SW 1271 (cell line): ENCODE measurements at places on chromosomes 12 and 14.

DNA sequence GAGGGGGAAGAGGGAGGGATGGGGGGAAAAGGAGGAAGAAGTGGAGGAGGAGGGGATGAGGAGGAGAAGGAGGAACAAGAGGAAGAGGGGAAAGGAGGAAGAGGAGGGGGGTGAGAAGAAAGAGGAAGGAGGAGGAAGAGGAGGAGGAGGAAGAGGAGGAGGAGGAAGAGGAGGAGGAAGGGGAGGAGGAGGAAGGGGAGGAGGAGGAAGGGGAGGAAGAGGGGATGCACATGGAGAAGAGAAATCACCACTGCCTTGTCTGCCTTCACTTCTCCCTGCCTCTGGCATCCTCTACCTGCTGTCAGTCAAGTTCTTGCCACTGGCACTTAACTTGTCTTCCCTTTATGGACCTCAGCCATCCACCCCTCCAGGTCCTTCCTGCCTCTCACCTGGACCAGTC lies 59.9 kb downstream of the TTC9 start:
- no peak for DNase-seq

GRCh38 chr12:12612358-12612757 lies 682 bp downstream of the CREBL2 start:
- DNase-seq: peak; percentile 75

GRCh38 chr14:69441948-69442347 lies 42.6 kb upstream of the PLEKHD1 start:
- DNase-seq: no peak

- no peak for DNase-seq
These were observed 13.5 kb downstream of the GPR84 start for GRCh38 chr12:54350743-54351142.

DNA sequence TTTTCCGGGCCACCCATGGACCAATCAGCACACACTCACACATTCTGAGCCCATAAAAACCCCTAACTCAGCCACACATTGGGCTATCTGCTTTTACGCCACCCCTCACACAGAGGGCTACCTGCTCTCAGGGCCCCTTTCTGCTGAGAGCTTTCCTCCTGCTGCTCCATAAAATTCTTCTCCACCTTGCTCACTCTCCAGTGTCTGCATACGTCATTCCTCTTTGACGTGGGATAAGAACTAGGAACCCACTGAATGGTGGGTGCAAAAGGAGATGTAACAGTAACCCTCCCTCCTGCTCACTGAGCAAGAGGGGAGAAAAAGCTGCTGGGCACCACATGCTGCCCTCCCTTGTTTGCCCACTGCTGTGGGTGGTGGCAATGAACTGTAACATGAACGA lies 596.7 kb upstream of the TMEM132C start:
- DNase-seq: no peak

- no peak for DNase-seq
These were observed 349.5 kb downstream of the GXYLT1 start for GRCh38 chr12:41795051-41795600.

GRCh38 chr12:112947314-112947713 lies 9.0 kb downstream of the OAS3 start:
- no peak for DNase-seq

DNA sequence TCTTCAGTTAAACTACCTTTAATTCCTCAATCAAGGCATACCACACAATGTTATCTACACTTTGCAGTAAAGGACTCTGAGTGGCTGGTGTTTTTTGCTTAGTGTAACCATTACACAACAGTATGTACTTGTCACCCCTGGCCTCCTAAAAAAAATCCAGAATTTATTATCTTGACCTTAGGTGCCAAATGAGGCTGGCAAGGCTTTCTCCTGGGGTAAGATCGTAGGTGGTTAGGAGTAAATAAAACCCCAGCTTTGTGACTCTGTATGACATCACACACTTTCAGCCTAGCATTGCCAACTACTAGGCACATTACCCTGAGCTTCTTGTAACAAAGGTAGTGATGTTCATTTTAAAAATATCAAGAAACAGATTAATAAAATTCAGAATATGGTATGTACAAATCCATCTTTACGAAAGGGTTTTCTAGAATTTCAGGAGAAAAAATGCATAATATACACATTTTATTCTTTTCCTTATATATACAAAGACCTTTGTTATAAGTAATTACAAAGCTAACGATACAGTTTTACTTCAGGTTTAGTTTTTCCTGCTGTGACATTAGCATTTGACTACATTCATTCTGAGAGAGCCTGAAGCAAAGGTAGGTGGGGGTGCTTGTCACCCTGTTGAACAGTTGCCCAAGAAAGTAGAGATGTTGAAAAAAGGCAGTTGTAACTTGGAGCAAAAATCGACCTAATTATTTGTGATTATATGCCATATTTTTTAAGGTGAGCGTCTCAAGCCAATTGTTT lies 13.5 kb downstream of the TCL1A start:
- no peak for DNase-seq

DNA sequence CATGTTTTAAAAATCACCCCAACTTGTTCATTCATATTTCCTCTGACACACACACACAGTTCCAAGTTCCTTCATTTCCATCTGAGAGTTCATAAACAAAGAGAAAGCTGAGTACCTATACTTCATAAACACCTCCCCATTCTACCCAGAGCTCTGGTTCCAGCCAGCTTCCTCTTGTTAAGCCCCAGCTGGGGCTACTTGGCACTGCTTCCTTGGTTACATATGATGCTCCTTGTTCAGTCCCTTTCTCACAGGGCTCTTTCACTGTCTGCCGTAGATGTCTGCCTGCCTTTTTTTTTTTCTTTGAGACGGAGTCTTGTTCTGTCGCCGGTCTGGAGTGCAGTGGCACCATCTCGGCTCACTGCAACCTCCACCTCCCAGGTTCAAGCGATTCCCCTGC lies 77.5 kb downstream of the COX16 start:
- no peak for DNase-seq
